ENCODE measurements at places on chromosomes 5 and 9. TPM values are rescaled to one million over a fixed set of nuclear protein-coding genes. Genes with fewer than 3 reads are reported as not detected.

GRCh38 chr9:24071716-24072115 is 245.7 kb upstream of the ELAVL2 start:
- no peak for DNase-seq

ALDOB gene
- total RNA-seq, result not detected

DNA sequence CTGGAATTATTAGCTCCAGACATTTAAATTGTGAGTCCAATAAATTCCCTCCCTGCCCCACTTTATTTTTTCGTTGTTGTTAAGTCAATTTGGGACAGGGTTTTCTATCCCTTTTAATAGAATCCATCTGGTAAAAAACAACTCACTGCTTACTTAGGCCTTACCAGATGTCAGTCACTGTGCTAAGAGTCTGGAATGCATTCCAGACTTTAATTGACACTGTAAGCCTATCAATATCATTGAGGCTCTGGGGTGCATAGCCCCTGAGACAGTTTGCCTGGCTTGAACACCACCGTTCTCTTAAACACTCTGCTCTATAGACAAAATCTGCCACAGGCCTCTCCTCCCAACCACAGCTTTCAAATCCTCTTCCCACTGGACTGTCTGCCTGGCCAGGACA is 175.9 kb downstream of the NSG2 start:
- DNase-seq, result no peak

DNA sequence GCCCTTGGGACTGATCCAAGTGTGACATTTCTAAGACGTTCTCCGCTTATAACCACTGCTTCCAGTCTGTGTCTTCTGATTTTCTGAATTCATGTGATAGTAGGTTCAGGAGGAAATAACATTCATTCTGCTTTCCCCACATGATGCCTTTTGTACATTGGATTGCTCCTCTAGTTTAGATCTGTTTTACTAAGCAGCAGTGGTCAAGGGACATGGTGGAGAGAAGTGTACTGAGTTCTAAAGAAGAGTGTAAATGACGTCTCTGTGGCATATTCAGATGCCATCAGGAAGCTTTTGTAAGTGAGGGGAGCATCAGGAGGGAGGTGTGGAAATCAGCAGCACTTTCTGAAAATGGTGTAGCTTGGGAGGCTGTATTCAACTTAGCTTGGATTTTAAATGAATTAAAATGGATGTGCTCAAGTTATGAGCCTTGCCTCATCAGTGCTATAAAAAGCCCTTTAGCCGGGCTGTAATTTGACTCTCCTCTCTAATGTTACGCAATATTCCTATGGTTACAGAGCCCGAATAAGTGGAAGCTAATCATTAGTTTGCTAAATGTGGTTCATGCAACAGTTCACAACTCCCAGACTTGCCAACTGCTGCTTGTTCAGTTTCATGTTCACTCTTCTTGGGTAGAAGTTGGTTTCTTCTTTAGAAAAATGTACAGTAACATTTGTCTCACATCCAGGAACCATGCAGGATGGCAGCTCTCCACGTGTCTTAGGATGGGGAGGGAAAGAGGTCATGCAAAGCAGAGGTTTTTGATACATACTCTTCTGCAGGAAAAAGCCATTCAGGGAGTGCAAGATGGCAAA is 281.3 kb downstream of the ARHGAP26 start:
- no peak for DNase-seq

DNA sequence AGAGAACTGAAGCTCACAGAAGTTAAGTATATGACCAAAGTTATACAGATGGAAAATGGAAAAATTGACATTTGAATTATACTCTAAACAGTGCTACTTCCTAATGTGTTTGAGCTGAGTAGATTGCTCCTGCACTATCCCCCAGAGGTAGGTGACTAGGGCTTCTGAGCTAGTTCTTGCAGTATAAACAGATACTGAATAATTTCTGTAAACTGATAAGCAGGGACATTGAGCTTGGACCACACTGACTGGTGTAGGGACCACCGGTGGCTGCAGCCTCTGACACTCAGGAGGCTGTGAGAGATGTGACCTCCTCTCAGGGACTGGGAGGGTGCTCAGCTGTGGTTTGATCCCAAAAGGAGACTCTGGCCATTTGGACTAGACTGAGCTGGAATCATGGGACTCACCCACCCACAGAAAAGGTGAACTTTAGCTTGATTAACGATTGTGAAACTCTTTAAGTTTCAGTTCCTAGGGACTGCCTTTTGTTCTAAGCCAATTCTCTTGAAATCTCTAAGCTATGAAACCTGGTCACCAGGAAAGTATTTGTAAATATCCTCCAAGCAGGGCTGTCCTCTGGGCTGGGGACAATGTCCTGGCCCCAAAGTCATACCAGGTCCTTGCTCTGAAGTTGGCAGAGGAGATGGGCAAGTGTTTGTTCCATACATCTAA is 291.5 kb downstream of the SEC61B start:
- DNase-seq, result no peak

WNT8A gene
- total RNA-seq, result not detected

DNA sequence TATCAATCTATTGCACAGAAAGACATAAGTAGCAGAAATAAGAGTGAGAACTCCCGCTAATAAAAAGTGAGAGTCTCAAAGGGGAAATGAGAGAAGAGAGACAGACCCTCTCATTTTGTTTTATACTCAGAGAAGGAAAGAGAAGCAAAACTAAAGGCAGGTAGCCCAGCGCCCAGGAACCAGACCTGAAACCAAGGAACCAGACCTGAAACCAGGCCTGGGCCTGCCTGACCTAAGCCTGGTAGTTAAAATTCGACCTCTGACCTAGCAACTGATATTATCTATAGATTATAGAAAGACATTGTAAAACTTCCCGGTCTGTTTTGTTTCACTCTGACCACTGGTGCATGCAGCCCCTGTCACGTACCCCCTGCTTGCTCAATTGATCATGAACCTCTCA is 134.5 kb upstream of the SEMA6A start:
- no peak for DNase-seq

MVB12B gene
- 0.23 TPM for total RNA-seq

DNA sequence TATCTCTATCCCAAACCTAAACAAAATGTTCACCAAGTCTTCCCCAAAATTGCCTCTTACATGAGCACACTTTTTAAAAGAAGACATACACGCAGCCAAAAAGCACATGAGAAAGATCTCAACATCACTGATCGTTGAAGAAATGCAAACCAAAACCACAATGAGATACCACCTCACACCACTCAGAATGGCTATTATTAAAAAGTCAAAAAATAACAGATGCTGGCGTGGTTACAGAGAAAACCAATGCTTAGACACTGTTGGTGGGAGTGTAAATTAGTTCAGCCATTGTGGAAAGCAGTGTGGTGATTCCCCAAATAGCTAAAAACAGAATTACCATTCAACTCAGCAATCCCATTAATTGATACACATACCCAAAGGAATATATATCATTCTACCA is 83.8 kb downstream of the SEMA5A start:
- no peak for DNase-seq

DNA sequence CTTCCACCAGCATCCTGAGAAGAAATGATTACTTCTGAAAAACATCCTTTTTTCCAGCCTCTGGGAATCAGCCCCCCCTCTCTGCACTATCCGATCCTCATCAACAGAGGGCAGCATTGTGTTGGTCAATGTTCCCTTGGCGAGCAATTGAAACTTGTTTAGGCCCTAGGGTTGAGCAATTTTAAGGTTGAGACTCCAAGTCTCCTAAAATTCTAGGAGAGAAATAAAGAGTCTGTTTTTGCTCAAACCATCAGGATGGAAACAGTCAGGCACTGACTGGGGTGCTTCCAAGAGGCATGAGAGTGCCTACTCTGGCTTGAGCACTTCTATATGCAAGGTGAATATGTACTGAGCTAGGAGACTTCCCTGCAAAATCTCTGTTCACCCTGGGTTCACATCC is 12.4 kb upstream of the CYFIP2 start:
- no peak for DNase-seq

- no peak for DNase-seq
These were observed 199.5 kb downstream of the FOXD4L6 start for GRCh38 chr9:40928803-40929487.

DNA sequence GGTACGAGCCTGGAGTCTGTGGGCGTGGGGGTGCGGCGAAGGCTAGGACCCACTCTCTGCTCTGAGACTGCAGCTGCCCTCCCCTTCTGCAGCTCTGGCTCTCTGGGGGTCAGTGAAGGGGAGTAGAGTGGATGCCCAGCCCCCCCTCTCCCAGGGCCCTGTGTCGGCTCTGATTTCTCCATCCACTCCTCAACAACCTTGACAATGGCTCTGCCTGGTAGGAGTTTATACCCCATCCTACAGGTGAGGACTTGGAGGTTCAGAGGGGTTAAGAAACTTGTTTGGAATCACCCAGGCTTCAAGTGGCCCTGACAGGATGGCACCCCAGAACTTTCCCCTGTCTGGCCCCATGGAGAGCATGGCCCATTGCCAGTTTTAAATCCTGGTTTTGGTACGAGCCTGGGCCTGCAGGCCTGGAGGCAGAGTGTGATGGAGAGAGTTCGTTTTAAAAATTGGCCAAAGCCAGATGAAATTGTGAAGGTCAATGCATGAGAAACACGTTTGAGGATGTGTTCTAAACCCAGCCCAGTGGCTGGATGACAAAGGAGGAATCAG is 22.3 kb downstream of the NCS1 start:
- no peak for DNase-seq

DNA sequence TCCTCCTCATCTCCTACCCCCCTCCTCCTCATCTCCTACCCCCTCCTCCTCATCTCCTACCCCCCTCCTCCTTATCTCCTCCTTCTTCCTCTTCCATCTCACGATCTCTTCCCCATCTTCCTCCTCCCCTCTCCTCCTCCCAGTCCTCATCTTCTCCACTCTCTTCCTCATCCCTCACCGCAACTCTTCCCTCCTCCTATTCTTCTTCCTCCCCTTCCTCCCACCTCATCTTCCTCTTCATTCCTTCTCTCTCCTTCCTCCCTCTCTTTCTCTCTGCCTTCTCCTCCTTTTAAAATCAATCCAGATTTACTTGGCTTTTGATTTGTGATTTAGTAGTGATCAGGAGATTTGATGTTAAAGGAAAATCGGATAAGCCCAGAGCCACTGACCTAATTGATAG is 15.0 kb upstream of the BOD1 start:
- DNase-seq, result no peak
